GM12892 (cell line): ENCODE measurements at places on chromosomes 4 and X.
A peak's percentile ranks its signal among the peaks of the same experiment; 100 is the strongest.

DNA sequence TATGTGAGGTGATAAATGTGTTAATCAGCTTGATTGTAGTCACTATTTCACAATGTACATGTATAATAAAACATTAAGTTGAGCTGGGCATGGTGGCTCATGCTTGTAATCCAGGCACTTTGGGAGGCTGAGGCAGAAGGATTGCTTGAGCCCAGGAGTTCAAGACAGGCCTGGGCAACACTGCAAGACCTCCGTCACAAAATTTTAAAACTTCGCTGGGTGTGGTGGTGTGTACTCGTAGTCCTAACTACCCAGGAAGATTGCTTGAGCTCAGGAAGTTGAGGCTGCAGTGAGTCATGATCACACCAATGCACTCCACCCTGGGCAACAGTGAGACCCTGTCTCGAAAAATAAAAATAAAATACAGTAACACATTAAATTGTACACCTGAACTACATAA, 20.1 kb downstream of the LYAR start:
- DNase-seq = no peak

- no peak for DNase-seq
These were observed 528.3 kb upstream of the BOD1L1 start for GRCh38 chr4:14155803-14156202.

DNA sequence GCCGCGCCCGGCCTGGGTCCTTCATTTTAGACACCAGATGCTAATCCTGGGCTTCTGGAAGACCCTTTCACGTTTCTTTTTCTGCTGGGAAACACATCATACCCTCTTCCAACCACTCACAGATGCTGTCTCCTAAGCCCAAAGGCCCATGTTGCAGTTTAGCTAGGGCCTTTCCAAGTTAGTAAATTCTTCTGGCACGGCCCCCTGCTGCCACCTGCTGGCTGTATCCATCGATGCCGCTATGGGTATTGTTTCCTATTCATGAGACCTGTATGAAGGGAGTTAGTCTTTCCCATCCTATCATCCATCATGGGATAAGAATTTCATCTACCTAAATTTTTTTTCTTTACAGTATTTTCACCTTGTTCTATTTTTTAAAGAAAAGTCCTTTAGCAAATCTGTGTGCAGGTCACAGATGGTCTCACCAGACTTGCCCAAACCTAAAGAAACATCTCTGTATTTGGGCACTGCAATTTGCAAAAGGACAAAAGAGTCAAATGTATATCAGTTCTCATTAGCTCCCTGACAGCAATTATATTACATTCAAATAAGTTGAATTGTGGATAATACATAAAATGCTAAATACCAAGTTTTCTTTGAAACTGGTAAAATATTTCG, 37.8 kb upstream of the SLC9A7 start:
- DNase-seq = peak; percentile 28

GRCh38 chrX:12802741-12803140, 11.5 kb downstream of the PRPS2 start:
- no peak for DNase-seq

DNA sequence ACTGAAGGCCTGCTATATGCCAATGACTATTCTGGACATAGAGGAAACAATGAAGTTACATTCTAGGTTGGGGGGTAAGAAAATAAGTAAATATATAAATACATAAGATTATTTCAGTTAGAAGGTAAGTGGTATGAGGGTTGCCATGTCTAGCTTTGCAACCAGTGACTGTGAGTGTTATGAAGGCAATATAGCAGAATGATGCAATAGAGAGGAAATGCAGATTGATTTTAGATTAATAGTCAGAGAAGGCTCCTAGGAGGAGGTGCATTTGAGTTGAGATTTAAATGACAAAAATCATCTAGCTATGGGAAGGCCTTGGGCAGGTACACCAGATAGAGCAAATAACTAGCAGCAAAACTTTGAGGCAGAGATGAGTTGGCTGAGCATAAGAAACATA, 243.2 kb downstream of the FBXO8 start:
- no peak for DNase-seq

- DNase-seq = no peak
These were observed 8.2 kb upstream of the WDR44 start for GRCh38 chrX:118337687-118338086.

DNA sequence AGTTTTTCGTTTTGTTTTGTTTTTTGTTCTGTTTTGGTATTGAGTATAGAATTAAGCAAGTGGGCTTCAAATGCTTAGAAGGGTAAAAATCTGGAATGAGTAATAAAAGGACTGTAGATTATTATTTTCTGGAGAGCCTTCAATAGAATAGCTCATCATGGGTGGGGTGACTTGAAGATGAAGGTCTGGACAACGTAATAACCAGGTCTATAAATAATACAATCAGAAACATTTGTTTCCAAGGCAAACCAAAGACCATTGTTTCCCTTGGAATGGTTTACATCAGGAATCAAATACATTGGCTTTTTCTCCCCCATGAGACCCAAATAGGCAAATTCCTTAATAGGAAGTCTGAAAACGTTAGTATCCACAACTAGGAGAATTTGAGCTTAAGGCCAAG, 721.6 kb downstream of the RPA4 start:
- no peak for DNase-seq

GRCh38 chr4:27779827-27780226, 919.2 kb downstream of the STIM2 start:
- DNase-seq = no peak

DNA sequence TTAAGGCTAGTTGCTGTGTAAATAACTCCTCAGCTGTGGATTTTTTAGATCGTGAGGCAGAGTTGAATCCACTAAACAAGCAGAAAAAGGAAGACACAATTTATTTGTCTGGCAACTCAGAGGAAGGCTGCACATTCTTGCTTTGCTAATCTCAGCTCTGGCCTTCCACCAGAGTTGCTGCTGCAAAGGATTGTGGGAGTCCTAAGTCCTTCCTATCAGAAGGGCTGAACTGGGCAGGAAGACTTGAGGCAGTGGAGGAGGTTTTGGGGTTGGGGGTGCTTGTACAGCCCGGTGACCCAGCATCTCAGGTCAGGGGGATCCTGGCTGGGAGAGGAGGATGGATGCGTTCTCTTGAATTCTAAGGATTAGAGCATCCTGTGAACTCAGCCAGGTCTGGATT, 11.0 kb upstream of the VSIG1 start:
- DNase-seq = no peak

- no peak for DNase-seq
These were observed 31.2 kb downstream of the PDE5A start for GRCh38 chr4:119597377-119597776.

GRCh38 chr4:53635697-53636483, 44.6 kb upstream of the LNX1 start:
- no peak for DNase-seq

- DNase-seq = no peak
These were observed 185.4 kb downstream of the OR13H1 start for GRCh38 chrX:131729295-131729694.

DNA sequence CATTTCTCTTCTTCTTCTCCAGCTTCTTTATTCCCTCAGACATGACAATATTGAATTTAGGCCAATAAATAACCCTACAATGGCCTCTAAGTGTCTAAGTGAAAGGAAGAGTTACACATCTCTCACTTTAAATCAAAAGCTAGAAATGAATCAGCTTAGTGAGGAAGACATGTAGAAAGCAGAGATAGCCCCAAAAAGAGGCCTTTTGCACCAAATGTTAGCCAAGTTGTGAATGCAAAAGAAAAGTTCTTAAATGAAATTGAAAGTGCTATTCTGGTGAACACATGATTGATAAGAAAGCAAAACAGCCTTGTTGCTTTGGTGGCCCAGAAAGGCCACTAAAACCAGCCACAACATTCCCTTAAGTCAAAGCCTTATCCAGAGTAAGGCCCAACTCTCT, 146.2 kb upstream of the HHIP start:
- DNase-seq = no peak

- no peak for DNase-seq
These were observed 204.2 kb upstream of the GPRIN3 start for GRCh38 chr4:89511776-89512175.

GRCh38 chr4:185532795-185533324, 2.4 kb downstream of the PDLIM3 start:
- DNase-seq = no peak

- DNase-seq = no peak
These were observed 36.1 kb upstream of the HMX1 start for GRCh38 chr4:8907596-8908205.

- no peak for DNase-seq
These were observed 71.7 kb downstream of the CFAP299 start for GRCh38 chr4:80407246-80407645.

DNA sequence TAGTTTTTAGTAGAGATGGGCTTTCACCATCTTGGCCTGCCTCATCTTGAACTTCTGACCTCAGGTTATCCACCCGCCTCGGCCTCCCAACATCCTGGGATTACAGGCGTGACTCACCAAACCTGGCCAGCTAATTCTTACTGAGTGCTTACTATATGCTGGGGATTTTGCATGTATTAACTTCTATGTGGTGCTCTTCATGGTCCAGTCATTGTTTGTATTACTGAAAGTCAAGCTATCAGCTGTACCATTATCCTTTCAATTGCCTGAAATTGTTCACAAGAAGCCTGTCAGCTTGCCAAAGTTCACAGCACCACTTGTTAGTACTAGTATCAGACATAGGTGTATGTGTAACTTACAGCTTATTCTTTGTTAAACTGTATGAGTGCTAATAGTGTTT, 1272.1 kb downstream of the ARAP2 start:
- DNase-seq = no peak

- DNase-seq = no peak
These were observed 98.1 kb downstream of the MGST2 start for GRCh38 chr4:139763672-139764071.

DNA sequence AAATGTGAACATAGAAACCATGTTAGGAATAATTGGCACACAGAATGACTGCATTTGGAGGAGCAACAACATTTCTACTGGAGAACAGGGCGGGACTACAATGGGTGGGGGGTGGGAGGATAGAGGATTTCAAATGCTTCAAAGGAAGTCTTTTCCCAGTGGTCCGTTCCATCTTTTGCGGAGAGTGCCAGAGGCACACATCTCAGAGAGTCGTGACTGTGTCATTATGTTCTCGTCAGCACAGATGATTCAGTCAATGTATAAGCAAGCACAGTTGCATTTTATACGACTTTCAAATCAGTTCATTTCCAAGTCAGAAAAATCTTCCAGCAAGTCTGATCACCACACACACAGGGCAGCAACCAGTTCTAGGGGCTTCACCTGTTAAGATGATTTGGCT, 22.7 kb upstream of the GPR50 start:
- DNase-seq = no peak

GRCh38 chrX:11791090-11791489, 33.1 kb downstream of the MSL3 start:
- no peak for DNase-seq

- no peak for DNase-seq
These were observed 744.0 kb downstream of the FSTL5 start for GRCh38 chr4:161419822-161420221.

- peak; percentile 62 for DNase-seq
These were observed 134.1 kb downstream of the OR13H1 start for GRCh38 chrX:131677655-131678628.

- DNase-seq = no peak
These were observed 62.4 kb upstream of the PPARGC1A start for GRCh38 chr4:23952258-23952657.

DNA sequence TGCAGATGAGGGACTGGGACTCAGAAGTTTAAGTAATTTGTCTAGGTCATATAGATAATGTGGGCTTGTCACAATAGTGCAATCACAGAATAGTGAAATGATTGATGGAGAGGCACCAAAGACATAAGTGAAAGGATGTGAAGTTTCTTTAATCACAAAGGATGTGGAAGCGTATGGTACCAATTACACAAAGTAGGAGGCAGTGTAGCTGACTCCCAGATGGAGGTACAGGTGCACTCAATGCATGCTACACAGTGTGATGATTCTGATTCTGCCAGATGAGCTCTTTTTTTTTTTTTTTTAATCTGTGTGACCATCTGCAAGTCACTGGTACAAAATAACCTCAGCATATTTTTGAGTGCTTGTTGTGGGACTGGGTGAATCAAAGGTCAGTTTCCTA, 411.3 kb downstream of the SPRY1 start:
- DNase-seq = no peak

- peak; percentile 32 for DNase-seq
These were observed 8.8 kb upstream of the MGST2 start for GRCh38 chr4:139656614-139657486.

GRCh38 chr4:176207839-176208238, 12.5 kb upstream of the SPATA4 start:
- DNase-seq = no peak

- no peak for DNase-seq
These were observed at the start of gene NXF3 for GRCh38 chrX:103092942-103093341. Gene NXF3 (minus strand): TSS chrX:103093143. CDS start chrX:103093023, 120 bp downstream.

- DNase-seq = no peak
These were observed 1642.3 kb downstream of the C4orf33 start for GRCh38 chr4:130738233-130738632.

DNA sequence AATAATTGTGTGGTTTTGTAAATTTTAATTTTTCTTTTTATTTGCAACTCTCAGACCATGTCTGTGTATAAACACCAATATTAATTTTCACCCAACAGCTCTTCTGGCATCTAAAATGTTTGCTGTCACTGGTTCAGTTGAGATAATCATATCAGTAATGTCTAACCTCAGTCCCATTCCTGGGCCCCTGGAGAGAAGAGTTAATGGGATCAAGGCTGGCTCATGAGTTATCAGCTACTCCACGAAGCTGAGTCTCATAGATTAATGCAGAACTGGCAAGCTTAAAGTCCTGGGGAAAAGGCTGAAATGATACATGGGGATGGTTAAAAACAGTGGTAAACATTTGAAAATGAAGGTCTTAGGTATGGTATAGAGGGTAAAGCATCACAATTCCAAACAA, 28.4 kb upstream of the TSPAN5 start:
- no peak for DNase-seq

GRCh38 chr4:13537832-13538177, 6.5 kb downstream of the NKX3-2 start:
- DNase-seq = no peak

GRCh38 chr4:107512549-107512948, 207.5 kb downstream of the PAPSS1 start:
- no peak for DNase-seq

GRCh38 chr4:72997409-72997808, 72.1 kb downstream of the COX18 start:
- no peak for DNase-seq

- no peak for DNase-seq
These were observed 18.6 kb downstream of the TBC1D1 start for GRCh38 chr4:37909332-37910090.

- DNase-seq = no peak
These were observed 80.3 kb upstream of the FAM9B start for GRCh38 chrX:9114245-9114644.

- DNase-seq = no peak
These were observed 187.3 kb upstream of the MBNL3 start for GRCh38 chrX:132676102-132676501.

GRCh38 chrX:85024562-85024961, 20.9 kb downstream of the APOOL start:
- no peak for DNase-seq

DNA sequence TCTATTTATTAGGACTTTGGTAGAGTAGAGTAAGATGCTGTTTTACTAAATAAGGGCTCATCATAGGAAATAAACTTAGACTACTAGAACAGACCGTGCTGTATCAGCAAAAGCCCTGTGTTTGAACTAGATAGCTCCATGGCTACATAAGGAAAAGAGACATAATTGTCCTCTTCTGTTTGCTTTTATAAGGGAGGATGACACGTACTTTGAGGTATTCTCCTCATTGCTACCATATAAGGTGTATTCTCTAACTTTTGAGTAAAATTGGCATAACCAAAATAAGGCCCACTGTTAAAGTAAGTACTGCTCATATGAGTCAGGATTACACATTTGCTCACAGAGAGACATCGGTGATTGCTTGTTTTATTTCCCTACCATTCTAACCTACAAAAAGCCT, 64.3 kb downstream of the PDLIM5 start:
- DNase-seq = no peak

GRCh38 chrX:23888887-23889501, 18.7 kb downstream of the APOO start:
- DNase-seq = no peak
